ENCODE measurements at places on chromosomes 16 and 17. TPM values are rescaled to one million over a fixed set of nuclear protein-coding genes. Genes with fewer than 3 reads are reported as not detected.
A peak's percentile ranks its signal among the peaks of the same experiment; 100 is the strongest.

The NPIPA8 gene
- not detected for total RNA-seq

GRCh38 chr16:56488035-56488434, 31.8 kb downstream of the BBS2 start:
- DNase-seq, result no peak

GRCh38 chr16:67184453-67184994, 761 bp upstream of the MATCAP1 start:
- no peak for DNase-seq

The NPIPB5 gene
- 45.6 TPM for total RNA-seq

GRCh38 chr17:47286198-47286914, 32.7 kb downstream of the ITGB3 start:
- no peak for DNase-seq

- DNase-seq, result no peak
Observed at GRCh38 chr16:18783430-18784341, 6.4 kb downstream of the RPS15A start.

DNA sequence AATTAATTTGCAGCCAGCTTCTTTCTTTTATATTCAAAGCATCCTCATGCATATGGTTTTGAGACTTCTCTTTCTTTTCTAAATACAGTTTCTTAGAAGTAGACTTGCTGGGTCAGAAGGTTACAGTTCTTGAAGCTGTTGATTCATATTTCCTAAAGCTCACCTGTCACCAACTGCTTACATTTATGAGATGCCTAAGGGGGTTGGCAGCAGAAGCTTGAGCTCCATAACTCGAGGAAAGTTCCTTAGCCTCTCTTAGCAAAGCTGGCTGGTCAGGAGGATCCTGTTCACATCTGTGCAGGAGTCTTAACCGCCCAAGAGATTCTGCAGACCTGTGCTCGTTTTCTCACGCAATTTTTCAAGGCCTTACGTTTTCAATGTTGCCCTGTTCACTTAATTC, 218.8 kb downstream of the SNX29 start:
- no peak for DNase-seq

The NXPH3 gene
- total RNA-seq, result 3.7 TPM

The TEDC2 gene
- total RNA-seq, result 1.0 TPM

The TMEM235 gene
- total RNA-seq, result not detected

DNA sequence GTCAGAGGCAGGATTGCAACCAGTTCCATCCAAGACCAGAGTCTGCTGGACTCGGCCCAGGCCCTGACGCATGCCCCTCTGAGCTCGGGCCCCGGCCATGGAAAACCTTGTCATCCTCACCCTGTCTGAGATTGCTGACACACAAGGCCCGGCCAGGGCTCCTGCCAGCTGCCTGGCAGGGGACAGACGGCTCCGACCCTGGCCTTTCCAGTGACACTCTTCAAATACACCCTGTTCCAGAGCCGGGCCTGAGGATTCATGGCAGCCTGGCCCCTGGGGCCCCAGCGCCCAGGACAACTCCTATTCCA, 3.2 kb upstream of the PABPN1L start:
- peak; percentile 74 for DNase-seq

DNA sequence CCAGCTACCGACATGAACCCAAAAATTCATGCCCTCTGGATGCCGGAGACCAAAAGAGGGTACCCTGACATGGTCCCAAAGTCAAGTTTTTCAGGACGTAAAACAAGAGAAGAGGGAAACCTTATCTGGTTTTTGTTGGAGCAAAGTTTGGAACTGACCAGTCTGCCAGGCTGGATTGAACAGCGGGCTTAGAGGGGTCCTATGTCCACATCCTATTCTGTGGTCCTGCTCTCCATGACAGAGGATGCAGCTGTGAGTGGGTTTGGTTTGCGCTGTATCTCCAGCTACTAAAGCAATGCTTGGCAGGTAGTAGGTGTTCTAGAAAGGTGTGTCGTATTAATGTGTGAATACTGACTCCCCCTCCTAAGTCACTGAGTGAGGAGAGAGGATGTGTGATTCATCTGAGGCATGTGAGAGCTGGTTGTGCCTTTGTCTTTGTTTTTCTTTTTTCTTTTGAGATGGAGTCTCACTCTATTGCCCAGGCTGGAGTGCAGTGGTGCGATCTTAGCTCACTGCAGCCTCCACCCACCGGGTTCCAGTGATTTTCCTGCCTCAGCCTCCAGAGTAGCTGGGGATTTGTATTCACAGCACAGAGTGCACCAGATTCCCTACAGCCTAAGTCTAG, 31.0 kb downstream of the PMM2 start:
- no peak for DNase-seq

The PMFBP1 gene
- total RNA-seq, result 0.19 TPM

DNA sequence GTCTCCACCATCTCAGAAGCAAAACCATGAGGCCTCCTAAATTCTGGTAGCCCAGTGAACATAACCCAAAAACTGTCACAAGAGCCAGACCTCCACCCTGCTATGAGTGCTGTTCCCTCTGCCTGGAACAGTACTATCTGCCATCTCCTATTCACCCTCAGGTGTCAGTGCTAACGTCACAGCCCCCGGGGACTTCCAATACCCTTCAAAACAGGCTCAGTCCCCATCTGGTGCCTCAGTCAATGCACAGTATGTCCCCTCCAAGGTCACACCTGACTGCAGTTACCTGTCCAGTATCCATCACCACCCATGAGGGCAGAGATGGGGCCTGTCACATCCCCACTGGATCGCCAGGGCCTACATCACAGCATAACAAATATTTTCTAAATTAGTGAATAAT, 11.5 kb downstream of the CREBBP start:
- no peak for DNase-seq

DNA sequence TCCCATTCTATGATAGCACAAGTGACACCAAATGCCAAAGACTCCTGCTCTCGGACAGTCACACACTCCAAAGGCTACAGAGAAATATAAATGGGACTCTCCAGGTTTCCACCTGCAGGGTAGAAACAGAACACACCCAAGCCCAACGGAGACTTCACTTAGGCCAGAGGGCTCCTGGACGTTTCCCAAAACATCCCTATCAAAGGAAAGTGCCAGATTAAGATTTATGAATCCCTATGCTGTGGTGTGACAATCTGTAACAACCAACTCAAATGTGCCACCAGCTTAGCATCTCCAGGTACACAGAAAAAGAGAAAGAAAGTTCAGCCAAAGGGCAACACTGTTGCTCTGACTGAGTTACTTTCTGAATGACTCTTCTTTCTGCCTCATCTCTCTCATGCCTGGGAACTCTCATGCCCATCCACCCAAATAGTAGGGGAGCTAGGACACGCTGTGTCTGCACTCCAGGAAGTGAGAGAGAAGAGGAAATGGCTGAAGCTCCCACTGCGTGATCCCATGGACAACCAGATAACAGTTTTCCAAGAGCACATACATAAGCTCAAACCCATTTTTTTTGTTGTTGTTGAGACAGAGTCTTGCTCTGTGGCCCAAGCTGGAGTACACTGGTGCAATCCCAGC, 49.7 kb downstream of the SMG6 start:
- no peak for DNase-seq

DNA sequence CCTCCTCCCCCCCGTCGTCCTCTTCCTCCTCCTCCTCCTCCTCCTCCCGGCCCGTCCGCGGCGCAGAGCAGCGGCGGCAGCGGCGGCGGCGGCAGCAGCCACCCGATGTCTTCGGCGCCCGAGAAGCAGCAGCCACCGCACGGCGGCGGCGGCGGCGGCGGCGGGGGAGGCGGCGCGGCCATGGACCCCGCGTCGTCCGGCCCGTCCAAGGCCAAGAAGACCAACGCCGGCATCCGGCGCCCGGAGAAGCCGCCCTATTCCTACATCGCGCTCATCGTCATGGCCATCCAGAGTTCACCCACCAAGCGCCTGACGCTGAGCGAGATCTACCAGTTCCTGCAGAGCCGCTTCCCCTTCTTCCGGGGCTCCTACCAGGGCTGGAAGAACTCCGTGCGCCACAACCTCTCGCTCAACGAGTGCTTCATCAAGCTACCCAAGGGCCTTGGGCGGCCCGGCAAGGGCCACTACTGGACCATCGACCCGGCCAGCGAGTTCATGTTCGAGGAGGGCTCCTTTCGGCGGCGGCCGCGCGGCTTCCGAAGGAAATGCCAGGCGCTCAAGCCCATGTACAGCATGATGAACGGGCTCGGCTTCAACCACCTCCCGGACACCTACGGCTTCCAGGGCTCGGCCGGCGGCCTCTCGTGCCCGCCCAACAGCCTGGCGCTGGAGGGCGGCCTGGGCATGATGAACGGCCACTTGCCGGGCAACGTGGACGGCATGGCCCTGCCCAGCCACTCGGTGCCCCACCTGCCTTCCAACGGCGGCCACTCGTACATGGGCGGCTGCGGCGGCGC, at the start of gene FOXF1:
TSS of gene FOXF1 (plus strand) at position 63 of the 797 bp plus-strand sequence. CDS start at position 106, 43 bp downstream.
- DNase-seq, result no peak

DNA sequence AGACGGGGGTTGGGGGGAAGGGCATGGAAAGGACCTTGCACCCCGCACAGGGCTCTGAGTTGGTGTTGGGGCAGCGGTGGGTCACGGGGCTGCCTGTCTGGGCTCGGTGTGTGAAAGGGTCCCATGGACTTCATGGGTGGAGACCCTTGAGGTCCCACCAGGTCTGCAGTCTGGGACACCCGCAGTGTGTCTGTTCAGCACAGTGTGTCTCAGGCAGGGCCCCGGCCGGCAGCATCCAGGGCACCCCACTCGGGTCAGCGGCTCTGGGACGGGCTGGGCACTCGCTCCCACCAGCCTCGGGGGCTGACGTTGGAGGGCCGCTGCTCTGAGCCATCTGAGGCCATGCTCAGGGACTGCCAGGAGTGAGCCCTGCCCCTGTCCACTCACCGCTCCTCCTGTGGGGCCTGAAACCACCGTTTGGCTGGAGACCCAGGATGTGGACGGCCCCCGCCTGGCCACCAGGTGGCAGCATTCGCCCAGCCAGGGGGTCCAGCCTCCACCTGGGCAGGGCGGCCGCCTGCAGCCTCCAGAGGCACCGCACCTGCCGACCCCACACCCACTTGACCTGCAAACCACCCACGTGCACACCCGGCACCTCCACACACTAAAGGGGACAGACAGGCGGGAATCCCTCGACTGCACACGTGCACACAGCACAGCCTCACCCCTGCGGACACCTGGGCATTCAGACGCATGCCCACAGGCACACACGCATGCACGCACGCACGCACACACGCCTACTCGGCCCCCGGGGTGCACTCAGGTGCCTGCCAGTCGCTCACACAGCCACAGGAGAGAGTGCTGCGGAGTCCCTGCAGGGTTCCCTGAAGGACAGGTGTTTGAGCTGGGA, 10.1 kb upstream of the ZFPM1 start:
- peak; percentile 82 for DNase-seq

GRCh38 chr17:82668631-82669099, 20.4 kb upstream of the WDR45B start:
- DNase-seq, result peak; percentile 76

DNA sequence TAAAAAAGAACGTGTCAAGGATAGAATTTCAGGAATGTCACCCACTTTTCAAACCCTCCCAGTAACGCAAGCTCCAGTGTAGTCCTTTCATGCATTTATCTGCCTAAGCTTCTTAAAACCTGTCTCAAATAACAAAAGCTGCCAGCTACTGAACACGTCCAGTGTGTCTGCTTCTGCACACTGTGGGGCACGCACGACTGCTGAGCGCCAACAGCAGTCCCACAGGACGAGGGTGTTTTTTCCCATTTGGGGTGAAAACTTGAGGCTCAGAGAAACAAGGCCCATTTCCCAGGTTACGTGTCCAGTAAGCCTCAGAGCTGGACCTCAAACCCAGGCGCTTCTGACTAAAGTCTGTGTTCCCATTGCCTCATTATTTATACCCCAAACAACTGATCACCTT, 17.2 kb downstream of the NTAN1 start:
- no peak for DNase-seq

The RNF112 gene
- 2.2 TPM for total RNA-seq

The TNFRSF17 gene
- total RNA-seq, result not detected

DNA sequence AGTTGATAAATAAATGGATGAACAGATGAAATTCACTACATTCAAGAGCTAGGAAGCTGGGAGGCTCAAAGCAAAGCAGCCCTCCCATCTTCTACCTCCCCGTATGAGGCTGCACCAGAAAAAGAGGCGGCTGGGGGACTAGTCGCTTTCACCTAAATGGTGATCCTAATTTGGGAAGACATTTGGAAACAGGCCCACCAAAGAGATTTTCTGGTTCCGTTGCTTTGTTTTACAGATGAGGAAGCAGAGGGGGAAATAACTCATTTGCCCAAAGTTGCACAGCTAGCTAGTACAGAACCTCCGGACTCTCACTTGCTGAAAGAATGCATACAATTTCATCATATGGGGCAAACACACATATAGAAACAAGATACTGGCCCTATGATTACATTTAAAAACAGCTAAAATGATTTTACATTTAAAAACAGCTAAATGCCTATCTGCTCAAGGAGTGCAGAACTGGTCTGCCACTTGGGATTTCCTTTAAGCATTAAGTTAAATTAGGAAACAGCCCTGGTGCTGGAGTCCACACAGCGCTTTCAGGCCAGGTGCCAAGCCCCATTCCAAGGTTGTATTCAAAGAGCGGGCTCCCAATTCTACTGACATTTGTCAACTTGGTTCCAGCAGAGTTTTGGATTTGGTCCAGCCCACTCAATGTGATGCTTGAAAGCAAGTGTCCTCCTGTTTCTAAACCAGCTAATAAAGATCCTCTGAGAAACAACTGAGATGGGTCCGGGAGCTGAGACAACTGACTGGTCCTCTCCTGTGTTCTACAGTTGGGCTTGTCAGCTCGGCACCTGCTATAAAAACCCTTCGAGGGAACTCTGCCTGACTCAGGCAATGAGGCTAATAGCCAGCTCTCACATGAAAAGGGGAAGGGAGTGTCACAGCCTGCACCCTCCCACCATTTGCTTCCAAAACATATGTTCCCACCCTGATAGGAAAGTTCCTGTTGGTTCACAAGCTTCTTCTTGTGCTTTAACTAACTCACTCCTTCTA, 11.7 kb downstream of the ERN1 start:
- peak; percentile 65 for DNase-seq

The WNK4 gene
- total RNA-seq, result not detected

DNA sequence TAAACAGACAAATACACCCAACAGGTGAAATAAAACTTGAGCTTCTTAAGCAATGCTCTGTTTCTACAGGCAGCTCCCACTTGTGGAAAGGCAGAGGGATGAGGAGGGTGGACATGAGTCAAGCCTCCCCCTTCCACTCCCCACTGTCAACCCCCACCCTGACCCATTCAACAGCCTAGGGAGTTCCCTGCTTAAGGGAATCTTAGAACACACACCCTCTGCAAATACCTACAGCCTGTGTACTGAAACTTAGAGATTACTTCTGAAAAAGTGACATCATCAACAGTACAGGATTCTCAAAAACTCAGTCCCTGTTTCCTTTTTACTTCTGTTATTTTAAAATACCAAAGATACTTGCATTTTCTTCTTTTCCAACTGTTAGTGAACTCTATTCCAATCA, 345.4 kb downstream of the SOX9 start:
- no peak for DNase-seq

GRCh38 chr16:30335598-30336474, 19.3 kb downstream of the CD2BP2 start:
- no peak for DNase-seq

- no peak for DNase-seq
Observed at GRCh38 chr16:35585411-35585810, 2126.0 kb downstream of the TP53TG3F start.

The CHMP1A gene
- total RNA-seq, result 32.6 TPM

The KRTAP4-9 gene
- total RNA-seq, result not detected

GRCh38 chr16:8768692-8769091, 28.7 kb downstream of the TMEM186 start:
- no peak for DNase-seq

All from Right ventricle myocardium superior (tissue), 1 donor.